Glutamatergic neuron (in vitro differentiated cells): ENCODE measurements at places on chromosomes 3 and 15. TPM values are rescaled to one million over a fixed set of nuclear protein-coding genes. Genes with fewer than 3 reads are reported as not detected.

DNA sequence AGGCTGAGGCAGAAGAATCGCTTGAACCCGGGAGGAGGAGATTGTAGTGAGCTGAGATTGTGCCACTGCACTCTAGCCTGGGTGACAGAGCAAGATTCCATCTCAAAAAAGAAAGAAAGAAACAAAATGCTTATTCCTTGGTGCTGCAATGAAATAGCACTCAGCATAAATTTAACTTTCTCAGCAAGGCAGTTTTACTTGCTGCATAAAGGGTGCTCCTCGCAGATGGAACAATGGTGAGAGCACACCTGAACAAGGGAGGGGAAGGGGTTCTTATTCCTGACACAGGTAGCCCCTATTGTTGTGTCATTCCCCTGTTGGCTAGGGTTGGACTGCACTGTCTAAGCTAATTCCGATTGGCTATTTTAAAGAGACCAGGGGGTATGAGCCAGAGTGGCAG lies 17.1 kb downstream of the PAK2 start:
- no peak for DNase-seq

- no peak for DNase-seq
Observed at GRCh38 chr3:73558727-73559075, 66.0 kb downstream of the PDZRN3 start.

DNA sequence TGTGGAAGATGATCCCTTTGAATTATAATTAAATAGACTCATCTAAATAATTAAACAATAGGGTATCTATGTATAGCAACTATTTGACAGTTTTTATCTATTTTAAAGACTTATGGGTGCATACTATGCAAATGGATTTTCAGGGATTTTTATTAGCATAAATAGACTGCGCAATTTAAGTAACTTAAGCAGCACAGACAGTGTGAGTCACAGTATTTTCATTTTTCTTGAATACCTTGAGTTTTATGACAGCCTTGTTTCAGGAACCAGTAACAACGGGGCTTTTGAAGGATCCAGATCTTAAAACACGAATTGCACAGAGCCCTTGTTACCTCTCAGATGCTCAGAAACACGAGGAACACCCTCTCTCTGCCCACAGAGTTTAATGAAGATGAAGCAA lies 175.5 kb upstream of the CD96 start:
- DNase-seq = no peak

GRCh38 chr3:189685860-189686259 lies 54.7 kb downstream of the TP63 start:
- DNase-seq = no peak

DNA sequence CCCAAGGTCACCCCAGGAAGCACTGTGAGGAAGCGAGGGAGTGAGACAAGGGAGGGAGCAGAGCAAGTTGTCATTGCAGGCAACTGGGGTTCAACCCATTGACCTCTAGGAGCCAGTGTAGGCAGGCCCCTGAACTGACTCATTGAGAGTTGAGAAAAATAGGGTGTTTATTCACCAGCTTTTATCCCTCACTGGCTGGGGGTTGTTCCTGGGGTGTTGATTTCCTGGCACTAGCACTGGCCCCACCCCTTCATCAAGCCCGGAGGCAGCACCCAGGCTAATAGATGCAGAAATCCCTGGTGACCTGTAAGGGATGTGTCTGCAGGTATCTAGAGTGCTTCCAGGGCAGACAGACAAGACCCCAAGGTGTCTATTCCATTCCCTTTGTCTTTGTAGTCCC lies 183.9 kb downstream of the ARRDC4 start:
- DNase-seq = no peak

DNA sequence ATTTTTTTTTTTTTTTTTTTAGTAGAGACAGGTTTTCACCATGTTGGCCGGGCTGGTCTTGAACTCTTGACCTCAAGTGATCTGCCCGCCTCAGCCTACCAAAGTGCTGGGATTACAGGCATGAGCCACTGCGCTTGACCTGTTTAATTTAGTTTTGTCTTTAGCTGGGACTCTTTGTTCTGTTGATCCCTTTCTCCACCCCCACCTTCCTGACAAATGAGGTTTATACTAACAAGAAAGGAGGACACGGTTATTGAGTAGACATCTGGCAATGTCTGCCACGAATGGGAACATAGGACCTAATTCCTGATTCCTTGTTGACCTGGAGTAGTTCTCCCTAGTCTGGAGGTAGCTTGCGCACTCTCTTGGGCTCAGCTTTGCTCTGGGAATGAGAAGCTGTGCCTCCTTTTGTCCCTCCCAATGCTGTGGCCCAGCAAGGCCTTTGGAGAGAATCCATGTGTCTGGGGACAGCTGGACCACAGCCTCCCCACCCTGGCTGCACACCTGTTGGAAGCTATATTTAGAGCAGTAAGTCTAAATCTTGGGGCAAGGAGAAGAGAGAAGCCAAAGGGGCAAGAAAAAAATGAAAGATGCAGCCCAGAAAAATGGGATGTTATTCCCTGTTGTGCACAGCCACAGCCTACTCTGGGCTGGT lies 53.2 kb upstream of the ADPGK start:
- DNase-seq = no peak

- DNase-seq = no peak
Observed at GRCh38 chr3:55089211-55089610, 161.4 kb upstream of the LRTM1 start.

DNA sequence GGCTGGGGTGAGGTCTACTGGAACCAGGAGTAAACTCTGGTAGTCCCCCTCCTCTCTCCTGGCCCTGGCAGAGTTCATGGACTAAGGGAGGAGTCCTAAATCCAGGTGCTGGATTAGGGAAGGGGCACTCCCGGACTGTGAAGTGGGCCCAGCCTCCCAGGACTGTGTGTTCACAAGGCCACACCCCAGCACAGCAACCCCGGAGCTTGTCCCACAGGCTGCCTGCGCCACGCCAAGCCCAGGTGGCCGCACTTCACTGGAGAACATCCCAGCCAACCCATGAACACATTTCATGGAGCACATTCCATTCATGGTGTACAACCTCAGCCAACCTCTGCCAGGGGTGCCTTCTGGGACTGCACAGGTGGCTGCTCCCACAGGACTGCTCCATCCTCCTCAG lies 8.2 kb downstream of the ARPIN start:
- DNase-seq = no peak

GRCh38 chr15:66907826-66908743 lies 157.3 kb upstream of the SMAD3 start:
- no peak for DNase-seq

DNA sequence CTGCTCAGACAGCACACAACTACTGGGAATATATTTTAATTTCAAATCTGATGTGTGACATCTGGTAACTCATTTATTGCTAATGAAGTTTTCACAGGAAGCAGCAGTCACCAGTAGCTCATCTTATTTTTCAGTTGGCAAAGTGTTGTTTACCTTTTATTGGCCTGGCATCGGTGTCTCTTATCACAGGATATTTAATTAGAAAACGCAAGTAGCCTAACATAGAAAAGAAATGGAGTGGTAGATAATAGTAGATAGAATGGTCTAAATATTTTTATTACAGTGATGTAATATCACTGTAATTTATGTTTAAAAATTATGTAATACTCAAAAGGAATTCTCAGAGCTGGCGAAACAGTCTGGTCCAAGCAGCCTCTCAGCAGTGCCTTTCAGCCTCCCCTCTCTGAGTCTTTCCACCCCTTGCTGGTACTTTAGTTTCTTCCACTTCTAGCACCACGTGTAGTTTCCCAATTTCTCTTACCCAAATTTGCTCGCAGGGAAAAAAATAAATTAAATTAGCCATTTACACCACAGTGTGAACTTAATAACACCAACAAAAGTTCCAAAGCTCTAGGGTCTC lies 31.9 kb downstream of the AGTR1 start:
- no peak for DNase-seq

- no peak for DNase-seq
Observed at GRCh38 chr3:190566043-190566933, 52.4 kb downstream of the IL1RAP start.

DNA sequence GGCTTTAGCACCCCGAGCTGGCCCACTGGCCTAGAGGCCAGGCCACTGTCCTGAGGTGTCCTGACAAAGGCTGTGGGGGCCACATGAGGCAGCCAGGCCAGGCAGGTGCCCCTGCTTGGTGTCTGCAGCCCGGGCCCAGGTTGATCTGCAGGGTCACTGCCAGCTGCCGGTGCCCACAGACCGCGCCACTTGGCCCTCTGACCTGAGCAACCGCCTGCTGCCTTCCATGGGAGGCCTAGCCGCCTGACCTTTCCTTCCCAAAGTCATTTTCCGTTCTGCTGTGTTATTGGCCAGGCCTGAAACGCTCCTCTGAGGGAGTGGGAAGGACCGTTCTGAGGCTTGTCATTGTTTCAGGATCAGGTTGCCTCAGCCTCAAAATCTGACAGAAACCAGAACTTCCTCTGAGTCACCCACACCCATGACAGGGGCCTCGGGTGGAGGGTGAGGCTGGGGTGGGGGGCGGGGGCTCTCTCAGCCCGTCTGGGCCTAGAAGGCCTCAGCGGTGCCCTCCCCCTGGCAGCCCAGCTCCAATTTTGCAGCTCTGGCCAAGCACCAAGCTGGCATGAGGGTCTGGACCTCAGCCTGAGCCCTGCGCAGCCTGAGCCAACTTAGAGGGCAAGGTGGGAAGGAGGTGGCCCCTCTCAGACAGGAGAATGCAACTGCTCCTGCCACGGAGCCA lies 140.7 kb upstream of the MEF2A start:
- peak; percentile 14 for DNase-seq

- no peak for DNase-seq
Observed at GRCh38 chr3:40876009-40876408, 323.3 kb upstream of the CTNNB1 start.

DNA sequence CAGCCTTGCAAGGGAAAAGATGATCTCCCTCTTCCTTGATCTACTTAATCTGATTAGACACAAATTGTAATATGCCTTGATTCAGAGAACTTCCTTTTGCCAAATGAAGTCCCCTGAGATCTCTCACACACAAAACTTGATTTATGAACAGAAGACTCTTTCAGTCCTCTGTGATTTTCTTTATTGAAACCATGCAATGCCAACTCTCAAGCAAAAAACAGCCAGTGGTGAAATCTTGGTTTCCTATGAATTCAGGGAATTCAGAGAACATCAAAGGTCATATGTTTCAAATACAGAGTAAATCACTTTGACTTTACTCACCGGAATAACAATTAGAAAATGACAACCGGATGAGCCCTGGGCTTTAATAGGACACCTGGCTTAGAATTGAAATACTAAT lies 211.7 kb downstream of the ABHD5 start:
- DNase-seq = no peak

DNA sequence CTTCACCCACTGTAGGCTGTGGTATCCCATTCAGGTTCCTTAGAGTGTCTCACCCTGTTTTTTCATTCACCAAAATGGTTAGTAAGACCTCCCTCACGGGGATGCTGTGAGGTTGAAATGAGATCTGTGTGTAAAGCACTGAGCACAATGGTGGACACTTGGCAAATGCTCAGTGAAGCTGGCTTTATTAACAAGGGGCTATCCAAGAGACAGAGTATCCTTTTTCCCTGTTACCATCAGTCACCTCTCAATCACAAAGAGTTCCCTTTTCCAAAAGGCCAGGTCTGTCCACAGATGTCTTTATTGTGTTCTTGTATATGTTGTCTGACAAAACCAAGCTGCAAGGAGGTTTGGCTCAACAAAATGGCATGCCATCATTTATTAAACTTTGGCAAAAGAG lies 138.9 kb upstream of the RARB start:
- DNase-seq = no peak

GRCh38 chr15:77029166-77030047 lies 34.5 kb downstream of the PSTPIP1 start:
- no peak for DNase-seq

GRCh38 chr3:194577986-194578905 lies 55.0 kb downstream of the TMEM44 start:
- no peak for DNase-seq

Gene MASP1
- 1.7 TPM for total RNA-seq

Gene RTP4
- total RNA-seq = not detected

Gene MYZAP
- not detected for total RNA-seq

Gene BFSP2
- total RNA-seq = not detected

Gene PRR20G
- total RNA-seq = not detected

Gene MORC1
- not detected for total RNA-seq
